ENCODE measurements at places on chromosomes 4 and X.

GRCh38 chr4:36785973-36786372, 458.6 kb upstream of the NWD2 start:
- DNase-seq: no peak

DNA sequence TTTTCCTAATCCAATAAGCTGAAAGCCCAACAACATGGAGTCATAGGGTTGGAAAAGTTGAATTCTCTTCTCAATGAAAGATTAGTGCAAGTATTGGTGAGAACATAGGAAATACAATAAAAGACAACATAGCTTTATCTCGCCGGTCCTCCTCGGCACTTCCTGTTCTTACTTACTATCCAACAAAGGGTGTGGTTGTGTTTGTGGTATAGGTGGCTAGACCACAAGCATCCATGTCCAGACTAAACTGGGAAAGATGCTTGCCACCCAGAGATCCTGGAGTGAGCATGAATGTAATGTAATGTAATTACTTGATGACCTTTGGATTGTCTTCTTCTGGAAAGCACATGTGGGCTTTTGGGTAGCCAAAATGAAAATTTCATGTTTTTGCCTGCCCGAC, 223.8 kb downstream of the CPE start:
- peak; percentile 16 for DNase-seq

DNA sequence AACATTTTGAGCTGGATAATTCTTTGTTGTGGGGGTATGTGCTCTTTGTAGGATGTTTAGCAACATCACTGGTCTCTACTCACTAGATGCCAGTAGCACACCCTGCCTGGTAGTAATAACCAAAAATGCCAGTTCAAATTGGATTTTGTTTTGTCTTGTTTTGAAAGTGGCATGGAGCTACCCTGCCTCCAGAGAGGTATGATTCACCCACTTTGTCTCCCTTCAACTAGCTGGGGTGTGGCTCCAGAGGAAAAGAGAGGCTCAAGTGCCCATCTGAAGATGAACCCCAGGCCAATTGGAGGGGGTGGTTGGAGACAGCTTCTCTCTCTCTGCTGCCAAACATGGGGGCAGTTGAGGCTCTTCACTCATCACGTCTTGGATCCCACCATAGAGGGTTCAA, 34.5 kb downstream of the NIPAL1 start:
- no peak for DNase-seq

DNA sequence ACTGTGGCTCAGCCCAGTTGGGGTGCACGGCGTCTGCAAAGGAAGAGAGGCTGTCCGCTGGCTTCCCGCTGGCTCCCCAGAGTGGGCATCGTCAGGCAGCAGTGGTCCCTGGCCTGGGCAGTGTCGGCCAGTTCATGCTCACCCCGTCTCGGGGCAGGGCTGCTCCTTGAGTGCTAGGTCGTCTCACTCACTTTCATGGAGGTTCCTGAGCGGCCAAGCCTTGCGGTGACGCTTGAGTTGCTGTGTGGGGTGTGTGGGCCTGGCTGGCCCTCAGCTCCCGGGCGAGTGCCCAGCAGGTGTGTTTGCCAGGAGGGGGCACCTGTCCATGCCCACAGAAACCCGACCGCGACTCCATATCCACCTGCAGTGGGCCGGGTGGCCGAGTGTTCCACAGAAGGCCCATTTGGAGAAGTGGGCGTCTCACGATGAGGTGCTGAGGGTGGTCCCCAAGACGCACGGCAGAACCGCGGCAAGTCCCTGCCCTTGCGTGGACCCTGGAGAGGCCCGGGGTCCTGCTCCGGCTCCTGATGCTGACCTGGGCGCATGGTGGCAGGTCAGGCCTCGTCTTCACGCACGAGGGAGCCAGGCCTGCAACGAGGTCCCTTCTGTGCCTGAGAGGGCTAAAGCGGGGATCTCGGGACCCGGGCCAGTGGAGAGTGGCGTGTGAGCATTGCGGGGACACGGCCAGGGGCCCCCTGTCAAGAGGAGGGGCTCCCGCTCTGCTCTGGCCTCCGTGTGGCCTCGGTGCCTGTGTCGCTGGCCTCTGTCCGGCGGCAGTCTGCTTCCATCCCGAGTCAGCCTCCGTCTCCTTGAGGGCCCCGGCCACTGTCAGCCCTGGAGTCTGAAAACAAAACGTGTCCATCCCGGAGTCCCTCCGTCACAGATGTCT, 18.5 kb upstream of the UVSSA start:
- no peak for DNase-seq

GRCh38 chrX:132622130-132622529, 133.3 kb upstream of the MBNL3 start:
- DNase-seq: peak; percentile 26

DNA sequence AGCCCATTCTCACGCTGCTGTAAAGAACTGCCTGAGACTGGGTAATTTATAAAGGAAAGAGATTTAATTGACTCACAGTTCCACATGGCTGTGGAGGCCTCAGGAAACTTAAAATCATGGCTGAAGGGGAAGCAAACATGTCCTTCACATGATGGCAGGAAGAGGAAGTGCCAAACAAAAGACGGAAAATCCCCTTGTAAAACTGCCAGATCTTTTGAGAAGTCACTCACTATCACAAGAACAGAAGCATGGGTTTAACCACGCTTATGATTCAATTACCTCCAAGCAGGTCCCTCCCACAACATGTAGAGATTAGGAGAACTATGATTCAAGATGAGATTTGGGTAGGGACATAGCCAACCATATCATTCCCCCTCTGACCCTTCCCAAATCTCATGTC, 335.5 kb downstream of the IL15 start:
- no peak for DNase-seq

DNA sequence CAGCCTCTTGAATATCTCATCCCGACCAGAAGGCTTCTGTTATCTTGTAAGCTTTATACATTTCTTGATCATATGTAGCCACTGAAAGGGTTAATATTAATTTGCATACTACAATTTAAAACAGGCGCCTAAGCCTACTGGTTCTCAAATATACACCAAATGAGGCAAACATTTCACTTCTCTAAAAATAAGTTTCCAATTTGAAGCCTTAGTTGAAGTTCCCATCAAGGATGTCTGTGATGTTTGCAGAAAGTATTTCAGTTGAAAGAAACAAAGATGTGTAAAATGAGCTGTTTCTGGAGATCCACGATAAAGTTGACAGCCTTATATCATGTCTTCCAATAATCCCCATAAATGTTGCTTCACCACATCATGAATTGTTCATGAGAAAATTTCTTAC, 70.6 kb downstream of the KIT start:
- no peak for DNase-seq

DNA sequence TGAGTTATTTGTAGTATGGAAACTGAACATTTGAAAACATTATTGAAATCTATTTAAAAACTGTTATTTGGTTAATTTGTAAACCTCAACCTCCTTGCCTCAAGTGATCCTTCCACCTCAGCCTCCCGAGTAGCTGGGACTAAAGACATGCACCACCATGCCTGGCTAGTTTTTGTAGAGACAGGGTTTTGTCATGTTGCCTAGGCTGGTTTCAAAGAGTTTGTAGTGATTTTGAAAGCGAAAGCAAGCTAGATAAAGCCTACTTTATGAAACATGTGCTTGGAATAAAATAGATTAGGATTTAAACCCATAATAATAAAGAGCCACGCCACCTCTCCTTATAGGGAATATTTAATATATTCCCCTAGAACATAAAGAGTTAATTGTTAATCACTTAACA, 23.5 kb downstream of the ARSJ start:
- no peak for DNase-seq

DNA sequence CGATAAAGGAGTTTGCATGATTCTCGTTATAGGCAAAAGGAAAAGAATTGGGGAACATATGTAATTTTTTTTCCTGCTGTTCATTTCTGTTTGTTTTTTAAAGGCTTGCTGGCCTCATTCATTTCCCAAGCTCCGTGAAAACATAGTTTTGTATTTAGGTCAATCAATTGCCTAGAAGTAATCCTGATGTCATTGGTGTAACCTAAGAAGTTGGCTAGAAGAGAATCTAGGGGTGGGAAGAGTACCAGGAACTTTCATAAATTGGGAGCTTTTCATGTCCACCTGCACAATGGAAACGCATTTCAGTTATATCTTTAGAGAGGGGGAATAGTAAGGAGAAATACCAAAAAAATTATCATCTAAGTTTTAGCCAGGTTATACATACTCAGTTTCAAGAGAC, 3.8 kb downstream of the RAPGEF2 start:
- DNase-seq: no peak

DNA sequence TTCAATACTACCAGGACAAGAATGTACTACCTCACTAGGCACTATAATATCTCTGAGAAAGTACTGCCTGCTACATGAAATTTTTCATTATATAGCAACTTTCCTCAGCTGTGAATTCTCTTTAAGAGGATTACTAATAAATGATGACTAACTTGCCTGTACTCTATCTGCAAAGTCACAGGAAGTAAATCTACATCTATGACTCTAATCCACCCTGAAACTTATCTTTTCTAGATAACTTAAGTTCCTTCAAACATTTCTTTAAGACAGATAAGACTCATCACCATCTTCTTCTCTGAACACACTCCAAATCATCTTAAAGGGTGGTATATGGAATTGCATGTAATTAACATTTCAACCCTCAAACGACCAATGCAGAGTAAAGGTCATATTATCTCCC, 28.8 kb downstream of the RPS6KA3 start:
- DNase-seq: no peak

DNA sequence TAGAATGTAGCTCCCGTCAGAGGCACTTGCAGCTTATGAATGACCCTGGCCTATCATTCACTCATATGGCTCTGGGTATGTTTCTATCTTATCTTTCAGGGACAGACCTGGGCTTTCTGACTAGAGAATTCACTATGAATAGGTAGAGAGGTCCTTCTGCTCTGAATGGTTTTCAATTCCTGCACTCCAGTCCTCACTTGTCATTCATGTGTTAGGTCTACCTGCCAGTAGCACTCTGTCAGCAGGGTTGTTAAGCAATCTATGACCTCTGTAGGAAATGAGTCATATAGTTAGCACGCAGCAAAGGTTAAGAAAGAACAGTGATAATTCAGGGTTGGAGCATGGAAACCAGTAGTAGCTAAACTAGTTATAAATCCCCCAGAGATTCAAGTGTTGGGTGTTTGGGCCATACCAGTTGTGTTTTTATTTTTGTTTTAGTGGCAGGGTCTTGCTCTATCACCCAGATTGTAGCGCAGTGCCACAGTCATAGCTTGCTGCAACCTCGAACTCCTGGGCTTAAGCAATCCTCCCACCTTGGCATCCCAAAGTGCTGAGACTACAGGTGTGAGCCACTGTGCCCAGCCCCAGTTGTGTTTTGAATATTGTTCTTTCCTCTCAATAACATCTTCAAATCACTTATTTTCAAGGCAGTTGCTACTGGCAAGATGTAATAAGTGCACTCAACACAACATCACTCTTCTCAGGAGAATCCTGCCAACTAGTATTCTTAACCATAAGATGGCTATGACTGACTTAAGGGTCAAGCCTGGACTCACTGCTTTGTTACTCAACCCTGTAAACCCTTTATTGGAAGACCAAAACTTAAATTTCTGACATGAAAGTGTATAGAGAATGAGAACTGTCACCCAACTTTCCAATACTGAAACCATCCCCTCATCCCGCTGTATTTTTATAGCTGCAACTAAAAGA, 25.1 kb downstream of the ARL13A start:
- peak; percentile 68 for DNase-seq

DNA sequence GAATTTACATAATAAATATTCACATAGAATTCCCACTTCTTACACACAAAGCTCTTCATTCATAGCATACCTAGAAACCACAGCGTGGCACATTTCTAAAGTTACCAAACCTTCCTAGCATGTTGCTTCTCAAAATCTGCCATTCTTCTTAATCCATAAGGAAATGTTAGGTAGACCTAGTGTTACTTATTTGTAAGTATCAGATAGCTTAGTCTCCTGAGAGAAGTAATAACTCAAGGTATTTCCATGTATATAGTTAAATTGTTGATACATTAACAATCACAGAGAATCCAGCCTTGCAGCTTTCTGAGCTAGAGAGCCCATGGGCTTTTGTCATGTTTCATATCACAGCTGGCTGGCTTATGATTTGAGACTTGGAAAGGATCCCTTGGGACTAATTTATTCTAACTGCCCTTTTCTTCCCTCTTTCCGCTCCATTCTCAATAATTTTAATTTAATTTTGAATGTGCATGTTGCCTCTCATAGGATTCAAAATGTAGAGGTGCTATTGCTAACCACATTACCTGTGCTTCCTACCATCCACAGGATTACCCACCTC, 17.6 kb downstream of the SH3RF1 start:
- DNase-seq: peak; percentile 35

GRCh38 chr4:74757136-74757535, 37.2 kb downstream of the BTC start:
- no peak for DNase-seq

DNA sequence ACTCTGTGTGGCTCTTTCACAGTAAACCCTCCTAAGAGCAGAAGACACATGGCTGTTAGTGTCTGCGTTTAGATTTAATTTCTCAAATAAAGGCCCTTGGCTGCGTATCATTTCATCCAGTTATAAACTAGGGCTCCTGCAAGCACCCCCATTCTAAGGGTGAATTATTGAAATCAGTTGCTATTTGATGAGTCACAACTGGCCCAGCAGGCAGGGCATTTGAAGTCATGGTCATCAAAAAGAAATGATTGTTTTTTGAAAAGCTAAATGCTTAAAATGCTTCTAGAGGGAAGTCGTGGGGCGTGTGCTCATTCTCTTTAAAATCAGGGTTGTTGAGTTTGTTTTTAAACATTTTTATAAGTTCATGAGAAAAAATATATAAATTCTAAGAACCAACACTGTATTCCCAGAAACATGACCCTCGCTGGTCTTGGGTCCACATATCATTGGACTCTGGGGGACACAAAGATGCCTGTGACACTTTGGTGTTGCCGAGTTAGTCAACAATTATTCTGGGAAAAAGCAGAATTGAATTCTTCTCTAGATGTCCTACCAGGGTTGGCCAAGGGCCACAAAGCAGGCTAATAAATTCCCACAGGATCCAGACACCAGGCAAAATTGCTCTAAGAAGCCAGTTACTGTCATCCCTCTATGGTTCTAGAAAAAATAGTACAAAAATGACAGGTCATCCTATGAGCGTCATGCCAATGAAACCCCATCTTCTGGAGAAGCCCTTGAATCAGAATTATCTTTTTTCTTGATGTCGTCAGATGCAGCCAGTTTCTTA, 99.5 kb upstream of the MYOZ2 start:
- DNase-seq: peak; percentile 63

- no peak for DNase-seq
These were observed 349.2 kb upstream of the NOCT start for GRCh38 chr4:138666366-138666765.

- DNase-seq: peak; percentile 37
These were observed 47.2 kb upstream of the TMEM33 start for GRCh38 chr4:41887821-41888686.

GRCh38 chr4:144547678-144548298, 98.2 kb upstream of the HHIP start:
- DNase-seq: no peak

- no peak for DNase-seq
These were observed 49.0 kb downstream of the PDHA1 start for GRCh38 chrX:19392703-19393102.

Measured in LHCN-M2 (cell line).